Smooth muscle cell of the brain vasculature (primary cell): ENCODE measurements at places on chromosomes 1 and 21.
A peak's percentile ranks its signal among the peaks of the same experiment; 100 is the strongest.

GRCh38 chr1:232084584-232085223, 458.1 kb downstream of the DISC1 start:
- DNase-seq: no peak

- no peak for DNase-seq
Observed at GRCh38 chr1:97423403-97423802, 497.4 kb downstream of the DPYD start.

DNA sequence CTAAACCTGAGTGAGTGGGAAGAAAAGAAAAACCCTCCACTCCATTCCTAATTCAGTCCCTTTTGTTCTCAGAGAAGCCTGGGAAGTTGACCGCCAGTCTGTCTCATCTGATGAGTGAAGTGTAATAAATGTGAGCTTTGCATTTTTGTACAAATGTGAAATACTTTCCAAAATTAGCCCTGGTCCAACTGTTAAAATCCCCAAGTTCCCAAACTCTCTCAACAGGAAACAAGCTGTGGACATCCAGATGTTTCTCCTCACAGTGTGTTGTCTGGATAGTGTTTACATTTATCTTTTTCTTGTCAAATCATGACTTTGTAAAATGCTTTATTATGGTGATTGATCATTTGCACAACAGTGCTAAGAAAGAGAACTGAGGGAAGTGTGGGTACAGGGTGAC, 145.1 kb downstream of the TM2D1 start:
- no peak for DNase-seq

DNA sequence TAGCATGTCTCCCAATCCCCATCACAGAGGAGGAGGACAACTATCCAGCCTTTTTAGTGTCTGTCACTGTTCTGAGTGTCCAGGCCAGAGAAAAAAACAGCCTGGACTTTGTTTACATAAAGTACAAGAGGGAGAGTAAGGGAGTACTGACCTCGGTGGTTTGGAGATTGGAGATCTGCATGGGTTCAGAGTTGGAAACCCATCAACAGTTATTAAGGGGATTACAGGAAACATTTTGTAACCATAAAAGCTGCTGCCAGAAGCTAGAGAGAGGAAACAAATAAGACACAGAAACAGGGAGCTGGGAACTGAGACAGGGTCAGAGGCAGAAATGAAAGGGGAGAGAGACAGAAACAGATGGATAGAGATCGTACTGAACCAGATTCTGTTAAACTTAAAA, 131.5 kb upstream of the CTTNBP2NL start:
- DNase-seq: no peak

DNA sequence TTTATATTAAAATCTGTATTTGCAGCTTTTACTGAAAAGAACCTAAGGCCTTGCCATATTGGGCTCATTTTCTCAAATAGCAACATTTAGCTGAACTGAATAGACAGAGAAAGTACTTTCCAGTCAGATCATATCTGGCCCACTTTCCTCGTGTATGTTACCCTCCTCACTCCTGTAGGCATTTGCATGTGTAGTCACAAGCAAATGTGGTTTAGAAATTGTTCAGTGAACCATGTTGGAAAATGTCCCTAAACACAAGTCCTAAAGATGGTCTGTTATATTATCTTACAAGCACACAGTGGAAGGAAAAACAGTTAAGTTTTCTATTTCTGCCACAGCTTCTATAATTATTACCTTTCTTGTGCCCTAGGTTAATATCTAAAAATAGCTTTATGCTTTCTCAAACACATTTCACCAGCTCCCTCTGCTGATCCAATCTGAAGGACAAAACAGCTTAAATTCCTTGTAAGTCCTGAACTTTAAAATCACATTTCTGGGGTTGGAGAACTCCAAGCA, 606 bp upstream of the FMO4 start:
- DNase-seq: no peak

- no peak for DNase-seq
Observed at GRCh38 chr1:50702395-50702794, 257.7 kb downstream of the FAF1 start.

GRCh38 chr1:94032637-94033036, 88.3 kb downstream of the ABCA4 start:
- DNase-seq: no peak

GRCh38 chr21:45891388-45892155, 90.0 kb upstream of the COL6A1 start:
- no peak for DNase-seq

DNA sequence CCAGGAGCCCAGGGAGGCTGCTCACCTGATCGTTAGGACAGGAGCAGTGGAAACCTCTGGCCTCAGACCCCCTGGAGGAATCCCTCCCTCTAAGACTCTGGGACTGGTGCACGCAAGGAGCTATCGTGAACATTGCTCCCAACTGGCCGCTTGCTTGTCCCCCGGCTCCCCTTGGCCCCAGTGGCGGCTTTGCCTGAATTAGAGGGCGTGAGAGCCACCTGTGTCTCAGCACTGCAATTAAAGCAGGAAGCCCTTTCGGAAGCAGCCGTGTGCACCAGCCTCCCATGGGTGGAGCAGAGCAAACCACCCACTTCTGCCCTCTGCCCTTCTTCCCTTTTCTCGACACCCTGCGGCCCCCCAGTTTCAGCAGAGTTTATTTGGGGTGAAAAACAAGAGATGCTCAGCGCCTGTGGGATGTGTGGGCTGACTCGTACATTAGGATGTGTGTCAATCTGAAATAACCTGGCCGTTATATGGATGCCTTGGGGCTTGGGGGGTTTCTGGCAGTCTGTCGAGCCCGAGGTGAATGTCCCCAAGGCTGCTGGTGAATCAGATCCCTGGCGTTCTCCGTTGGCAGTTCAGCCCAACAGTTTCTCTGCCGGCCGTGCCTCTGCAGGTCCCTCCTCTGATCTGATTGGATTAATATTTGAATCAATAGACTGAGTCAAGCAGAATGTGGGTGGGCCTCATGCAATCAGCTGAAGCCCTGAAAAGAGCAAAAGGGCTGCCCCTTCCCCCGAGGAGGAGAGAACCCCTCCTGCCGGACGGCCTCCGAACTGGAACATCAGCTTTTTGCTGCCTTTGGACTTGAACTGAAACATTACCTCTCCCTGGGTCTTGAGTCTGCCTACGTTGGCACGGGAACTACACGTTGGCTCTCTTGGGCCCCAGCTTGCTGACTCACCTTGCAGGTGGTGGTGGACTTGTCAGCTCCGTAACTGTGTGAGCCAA, 7.3 kb upstream of the UMODL1 start:
- no peak for DNase-seq

- DNase-seq: no peak
Observed at GRCh38 chr1:116486424-116486823, 84.4 kb downstream of the CD58 start.

DNA sequence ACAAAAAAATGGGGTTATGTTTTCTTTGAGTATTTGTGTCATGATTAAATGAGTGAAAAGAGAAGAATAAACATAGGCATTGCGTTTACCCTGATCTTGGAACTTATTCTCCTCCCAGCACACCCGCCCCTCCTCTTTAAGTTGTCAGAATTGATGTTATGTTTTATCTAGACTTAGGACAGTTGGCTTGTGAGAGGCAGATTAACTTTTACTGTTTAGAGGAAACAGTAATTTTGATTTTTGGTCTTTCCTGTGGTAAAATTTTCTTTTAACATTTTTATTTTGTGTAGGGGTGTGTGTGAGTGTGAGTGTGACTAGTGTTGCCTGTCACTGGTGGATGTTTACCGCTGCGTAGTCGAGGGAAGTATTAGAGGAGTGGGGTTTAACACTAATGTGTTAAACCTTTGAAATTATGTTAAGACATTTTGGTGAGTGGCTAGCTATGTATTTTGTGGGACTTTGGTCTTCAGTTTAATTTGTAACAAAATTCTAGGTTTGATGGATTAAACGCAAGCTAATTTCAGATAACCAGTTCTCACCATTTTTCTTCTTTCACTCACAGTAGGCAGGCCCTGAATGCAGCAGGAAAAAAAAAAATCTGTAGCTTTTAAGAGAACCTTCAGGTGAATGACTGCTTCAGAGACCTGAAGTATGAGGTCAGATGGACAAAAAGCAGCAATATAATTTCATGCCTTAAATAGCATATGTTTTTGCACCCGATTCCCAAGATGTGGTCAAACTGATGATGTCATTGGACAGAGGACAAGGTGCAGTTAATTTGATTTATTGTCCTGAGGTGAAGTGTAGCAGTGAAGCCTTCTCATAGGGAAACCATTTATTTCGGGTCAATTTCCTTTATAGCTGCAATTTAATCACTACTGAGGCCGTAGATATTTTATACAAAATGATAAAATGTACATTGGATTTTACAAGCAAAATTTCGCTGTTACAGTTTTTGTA, 2.7 kb downstream of the POU2F1 start:
- DNase-seq: no peak

DNA sequence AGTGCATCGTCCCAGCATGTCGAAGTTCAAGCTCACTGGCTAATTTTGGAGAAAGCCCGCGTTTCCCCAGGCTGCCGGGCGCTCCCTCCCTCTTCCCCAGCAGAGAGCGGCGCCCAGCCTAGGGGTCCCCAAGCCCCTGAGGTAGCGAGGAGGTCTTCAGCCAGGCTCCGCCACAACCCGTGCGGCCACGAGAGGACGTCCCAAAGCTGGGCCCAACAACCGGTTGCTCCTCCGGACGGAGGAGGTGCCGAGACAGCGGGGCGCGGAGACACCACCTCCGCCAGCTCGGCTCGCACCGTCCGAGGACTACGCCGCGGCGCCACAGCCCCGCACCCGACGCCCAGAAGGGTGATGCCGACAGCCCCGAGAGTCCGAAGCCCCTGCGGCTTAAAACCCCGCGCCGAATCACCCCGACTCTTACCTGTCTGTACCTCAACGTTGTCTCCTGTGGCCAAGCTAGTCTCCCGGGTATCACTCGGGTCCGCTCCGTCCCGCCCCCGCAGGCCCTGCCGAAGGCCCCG, at the start of gene DENND2C:
Gene DENND2C, minus strand, starts transcription at position 488 of the 521 bp plus-strand sequence. CDS start 44,065 bp downstream, outside the sequence.
- DNase-seq: no peak

DNA sequence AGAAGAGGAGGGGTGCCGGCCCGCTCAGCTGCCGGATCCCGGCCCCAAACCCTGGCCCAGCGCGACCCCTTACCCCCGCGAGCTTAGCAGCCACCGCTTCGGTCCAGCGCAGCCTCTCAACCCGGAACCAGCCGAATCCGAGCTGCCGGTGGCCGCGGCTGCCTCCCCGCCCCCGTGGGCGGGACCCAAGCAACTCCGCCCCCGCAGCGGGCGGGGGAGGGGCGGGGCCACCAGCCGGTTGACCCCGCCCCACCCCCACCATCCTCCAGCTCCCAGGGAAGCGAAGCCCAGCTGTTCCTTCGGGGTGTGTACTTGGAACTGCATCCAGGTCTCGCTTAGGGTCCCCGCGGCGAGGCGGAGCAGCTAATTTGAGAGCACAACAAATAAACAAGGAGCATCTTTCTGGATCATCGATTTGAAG, at the start of gene TRIM62:
Gene TRIM62, minus strand, starts transcription at position 123 of the 421 bp plus-strand sequence. CDS start 611 bp downstream, outside the sequence.
- peak; percentile 83 for DNase-seq

- no peak for DNase-seq
Observed at GRCh38 chr1:233005156-233005555, 54.7 kb downstream of the NTPCR start.

DNA sequence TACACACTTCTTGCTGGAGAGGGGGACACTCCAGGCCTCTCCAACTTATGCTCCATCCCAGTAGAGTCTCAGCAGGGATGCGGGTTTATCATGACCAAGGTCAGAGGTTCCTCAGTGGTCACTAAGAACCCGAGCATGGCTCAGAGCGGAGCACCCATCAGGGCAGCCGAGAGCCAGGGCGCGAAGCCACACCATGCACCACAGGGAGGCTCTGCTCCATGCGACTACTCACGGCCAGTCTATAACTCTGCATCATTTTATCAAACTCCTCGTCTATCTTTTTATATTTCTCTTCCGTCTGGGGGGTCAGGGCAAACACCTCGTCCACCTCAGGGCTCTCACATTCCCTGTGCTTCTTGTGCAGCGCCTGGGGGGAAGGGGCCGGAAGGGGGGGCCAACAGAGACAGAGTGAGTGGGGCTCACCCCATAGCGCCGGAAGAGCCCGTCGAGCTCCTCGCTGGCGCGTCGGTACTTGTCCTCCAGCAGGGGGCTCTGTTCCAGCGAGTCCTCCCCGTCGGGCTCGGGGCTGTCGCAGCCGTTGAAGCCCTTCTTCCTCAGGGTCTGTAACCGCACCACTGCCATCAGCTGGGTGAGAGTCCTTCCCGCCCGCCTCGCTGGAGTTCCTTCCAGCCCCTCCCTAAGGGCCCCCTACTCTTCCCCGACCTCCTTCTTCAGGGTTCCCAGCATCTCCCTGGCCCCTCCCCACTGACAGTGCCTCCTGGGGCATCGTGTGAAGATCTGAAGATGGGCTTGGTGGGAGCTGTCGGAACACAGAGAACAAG, 20.0 kb downstream of the MEF2D start:
- DNase-seq: no peak

- no peak for DNase-seq
Observed at GRCh38 chr1:1325288-1326074, 879 bp downstream of the CPTP start.

DNA sequence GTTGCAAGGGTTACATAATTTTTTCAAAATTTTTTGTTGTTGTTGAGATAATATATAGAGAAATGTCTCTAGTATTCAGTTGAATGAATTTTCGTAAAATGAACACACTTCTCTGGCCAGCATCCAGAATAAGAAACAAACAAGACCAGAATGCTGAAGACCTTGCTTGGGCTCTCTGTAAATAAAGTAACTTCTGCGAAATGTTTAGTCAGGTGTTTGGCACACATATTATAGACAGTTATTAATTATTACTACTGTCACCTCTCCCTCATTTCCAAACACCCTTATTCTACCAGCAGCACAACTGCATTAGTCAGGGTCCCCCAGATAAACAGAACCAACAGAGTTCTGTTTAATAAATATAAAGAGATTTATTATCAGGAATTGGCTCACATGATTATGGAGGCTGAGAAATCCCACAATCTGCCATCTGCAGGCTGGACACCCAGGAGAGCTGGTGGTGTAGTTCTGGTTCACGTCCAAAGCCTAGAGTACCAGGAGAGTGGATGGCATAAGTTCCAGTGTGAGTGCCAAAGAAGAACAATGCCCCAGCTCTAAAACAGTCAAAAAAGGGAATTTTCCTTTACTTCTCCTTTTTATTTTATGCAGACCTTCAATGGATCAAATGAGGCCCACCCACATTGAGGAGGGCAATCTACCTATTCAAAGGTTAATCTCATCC, 44.1 kb upstream of the KCND3 start:
- no peak for DNase-seq

DNA sequence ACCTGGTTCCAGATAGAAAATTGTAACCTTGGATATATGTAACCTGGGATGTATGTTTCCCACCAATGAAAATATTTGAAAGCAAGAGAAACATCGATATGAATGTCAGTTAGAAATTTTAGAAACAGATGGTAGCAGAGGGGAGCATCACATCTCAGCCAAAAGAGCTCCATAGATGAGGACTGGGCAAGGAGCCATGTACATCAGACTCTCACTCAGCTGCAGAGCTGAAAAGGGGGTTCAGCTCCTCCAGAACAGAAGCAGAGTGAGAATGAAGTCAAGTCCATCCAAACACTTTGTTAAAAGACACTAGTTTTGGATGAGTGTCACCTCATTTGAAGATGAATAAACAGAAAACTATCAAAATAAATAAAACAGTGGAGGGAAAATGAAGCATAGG, 202.4 kb downstream of the HMCN1 start:
- DNase-seq: no peak

DNA sequence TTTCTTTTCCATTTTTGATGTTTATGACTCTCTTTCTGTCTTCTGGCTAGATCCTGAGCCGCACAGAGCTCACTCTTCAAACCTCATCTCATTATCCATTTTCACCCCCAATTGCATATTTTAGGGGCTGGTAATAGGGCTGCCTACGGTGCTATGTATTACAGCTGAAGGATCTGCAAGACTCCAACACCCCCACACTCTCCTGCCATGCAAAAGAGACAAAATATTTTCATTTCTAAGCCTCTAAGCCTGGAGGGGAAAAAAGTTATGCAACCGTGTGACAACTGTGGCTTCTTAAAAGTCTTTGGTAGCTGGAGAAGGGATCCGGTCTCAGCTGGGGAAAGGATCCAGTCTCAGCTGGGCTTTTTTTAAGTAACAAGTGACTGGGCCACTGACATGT, 311.6 kb downstream of the NPHP4 start:
- DNase-seq: no peak
